Uterus (tissue), 4 donors: ENCODE measurements at places on chromosomes 5 and 9. TPM values are rescaled to one million over a fixed set of nuclear protein-coding genes. Genes with fewer than 3 reads are reported as not detected.

Gene WWC1
- total RNA-seq: not detected

Gene GTF2H2C
- 4.9 TPM for total RNA-seq

Gene HAVCR1
- not detected for total RNA-seq

Gene ITGA1
- 94.0 TPM for total RNA-seq

Gene IGIP
- total RNA-seq: 31.8 TPM

Gene PTGER4
- total RNA-seq: 9.4 TPM

Gene TMEFF1
- total RNA-seq: not detected

Gene MYOT
- 1.0 TPM for total RNA-seq

Gene C6
- total RNA-seq: 3.5 TPM

Gene ADAMTS2
- total RNA-seq: 97.1 TPM

Gene SIL1
- total RNA-seq: 86.4 TPM

Gene RNF183
- 0.82 TPM for total RNA-seq

Gene ANKRD18A
- 1.8 TPM for total RNA-seq

Gene ESM1
- not detected for total RNA-seq

Gene TRPM3
- 0.51 TPM for total RNA-seq

Gene GABBR2
- not detected for total RNA-seq

Gene PCDHGB1
- total RNA-seq: not detected

Gene ERBIN
- 26.1 TPM for total RNA-seq

Gene DNAI1
- not detected for total RNA-seq

Gene TRIM36
- total RNA-seq: 6.4 TPM

Gene GRK6
- total RNA-seq: 18.5 TPM

Gene OCLN
- 11.5 TPM for total RNA-seq

Gene LRRC19
- total RNA-seq: not detected

Gene CAMK4
- total RNA-seq: 1.1 TPM

Gene PCDHB1
- total RNA-seq: not detected

Gene MAMDC4
- 4.2 TPM for total RNA-seq

Gene TAS2R1
- total RNA-seq: not detected

Gene TNC
- total RNA-seq: 82.9 TPM

Gene TMEM174
- not detected for total RNA-seq

Gene SPAG8
- 6.0 TPM for total RNA-seq

Gene BAAT
- total RNA-seq: not detected

Gene ST6GALNAC6
- total RNA-seq: 118 TPM

Gene SLC6A3
- total RNA-seq: not detected

Gene CYSRT1
- 0.34 TPM for total RNA-seq

Gene HTR1A
- total RNA-seq: not detected
